ENCODE measurements at places on chromosomes 2 and 18. TPM values are rescaled to one million over a fixed set of nuclear protein-coding genes. Genes with fewer than 3 reads are reported as not detected.

DNA sequence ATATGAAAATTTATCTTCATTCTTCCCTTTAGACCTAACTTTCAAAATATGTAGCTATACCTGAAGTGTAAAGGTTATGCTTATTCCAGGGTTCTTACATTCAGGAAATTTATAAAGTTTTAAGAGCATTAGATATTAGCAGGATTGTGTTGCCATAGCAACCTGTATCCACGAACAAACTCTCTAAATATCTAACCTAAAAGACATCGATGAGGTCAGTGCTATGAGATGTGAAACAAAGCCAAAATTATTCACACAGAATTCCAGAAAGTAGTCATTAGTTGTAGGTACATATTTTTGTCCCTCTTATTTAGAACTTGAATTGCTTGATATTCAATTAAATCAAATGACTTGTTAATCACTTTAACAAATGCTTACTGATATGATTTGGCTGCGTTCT lies 705.3 kb downstream of the SOCS6 start:
- DNase-seq = no peak

GRCh38 chr18:75455249-75456198 lies 28.0 kb upstream of the SMIM21 start:
- peak; percentile 48 for DNase-seq

- DNase-seq = peak; percentile 16
Measured at GRCh38 chr18:74654638-74655037, 57.0 kb downstream of the ZNF407 start.

GRCh38 chr2:223700221-223700620 lies 98.1 kb upstream of the SCG2 start:
- DNase-seq = no peak

GRCh38 chr2:95055262-95055661 lies 29.8 kb downstream of the MAL start:
- no peak for DNase-seq

GRCh38 chr18:39624961-39625360 lies 2059.4 kb upstream of the CELF4 start:
- no peak for DNase-seq

GRCh38 chr2:119265693-119266066 lies 42.0 kb downstream of the STEAP3 start:
- DNase-seq = no peak

GRCh38 chr2:75646090-75646582 lies 447 bp upstream of the MRPL19 start:
- no peak for DNase-seq

DNA sequence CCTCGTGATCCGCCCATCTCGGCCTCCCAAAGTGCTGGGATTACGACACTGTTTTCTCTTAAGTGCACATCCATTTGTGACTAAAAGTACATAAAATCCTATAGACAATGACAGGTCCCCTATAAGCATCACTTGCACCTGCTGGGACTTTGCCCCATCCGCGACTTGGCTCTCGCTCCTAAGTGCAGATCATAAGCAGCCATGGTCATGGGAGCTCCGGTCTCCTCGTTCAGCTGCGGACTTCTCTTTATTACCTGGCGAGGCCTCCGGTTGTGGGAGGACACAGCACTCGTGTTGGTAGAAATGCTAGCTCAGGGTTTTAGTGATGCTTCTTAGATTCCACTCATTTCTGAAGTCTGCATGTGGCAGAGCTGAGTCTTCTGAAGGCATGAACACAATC lies 92.7 kb upstream of the ST6GAL2 start:
- DNase-seq = no peak

GRCh38 chr2:177207101-177207500 lies 5.5 kb upstream of the HNRNPA3 start:
- no peak for DNase-seq

GRCh38 chr18:6994771-6995430 lies 122.7 kb downstream of the LAMA1 start:
- no peak for DNase-seq

DNA sequence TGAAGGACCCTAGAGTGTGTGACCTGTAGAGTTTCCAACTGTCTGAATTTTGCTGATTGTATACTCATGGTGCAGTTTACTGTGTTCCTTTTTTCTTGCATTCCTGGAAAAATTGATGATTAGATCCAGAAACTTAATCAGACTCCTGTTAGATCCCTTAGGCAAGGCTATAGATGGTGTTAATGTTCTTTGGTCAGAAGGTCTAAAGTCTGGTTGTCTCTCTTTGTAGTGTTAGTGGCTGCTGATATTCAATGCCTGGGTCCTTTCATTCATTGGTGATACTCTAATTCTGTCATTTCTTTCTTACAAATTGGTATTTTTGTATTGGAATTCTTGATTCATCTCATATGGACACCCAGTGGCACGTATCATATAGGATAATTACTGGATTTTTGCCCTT lies 6.3 kb downstream of the CCNT2 start:
- no peak for DNase-seq

DNA sequence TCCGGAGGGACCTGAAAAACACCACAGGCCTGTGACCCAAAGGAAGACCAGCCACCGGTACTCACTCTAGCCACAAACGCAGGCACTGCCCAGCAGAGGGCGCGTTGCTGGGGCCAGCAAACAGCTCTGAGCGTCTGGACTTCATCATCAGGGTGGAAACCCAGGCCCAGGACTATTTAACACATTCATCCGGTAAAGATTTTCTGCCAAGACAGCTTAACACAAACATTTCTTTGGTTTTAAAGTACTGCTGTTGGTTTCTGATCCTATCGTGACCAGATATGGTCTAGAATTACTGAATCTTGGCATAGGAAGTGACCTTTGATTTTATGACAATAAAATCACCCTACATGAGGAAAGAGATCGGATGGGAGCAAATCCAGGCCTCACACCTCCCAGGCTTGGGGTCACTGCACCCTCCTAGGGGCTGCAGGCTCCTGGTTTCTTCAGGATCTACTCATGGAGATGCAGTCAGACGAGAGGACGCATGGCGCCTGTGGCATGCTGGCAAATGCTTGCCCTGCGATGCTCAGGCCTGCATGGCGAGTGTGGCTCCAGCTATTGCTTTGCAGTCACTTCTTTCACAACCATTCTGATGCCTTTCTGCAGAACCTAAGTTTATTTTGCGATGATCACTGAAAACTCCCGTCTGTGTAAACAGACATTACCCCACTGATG lies 130.4 kb downstream of the COL4A4 start:
- no peak for DNase-seq

DNA sequence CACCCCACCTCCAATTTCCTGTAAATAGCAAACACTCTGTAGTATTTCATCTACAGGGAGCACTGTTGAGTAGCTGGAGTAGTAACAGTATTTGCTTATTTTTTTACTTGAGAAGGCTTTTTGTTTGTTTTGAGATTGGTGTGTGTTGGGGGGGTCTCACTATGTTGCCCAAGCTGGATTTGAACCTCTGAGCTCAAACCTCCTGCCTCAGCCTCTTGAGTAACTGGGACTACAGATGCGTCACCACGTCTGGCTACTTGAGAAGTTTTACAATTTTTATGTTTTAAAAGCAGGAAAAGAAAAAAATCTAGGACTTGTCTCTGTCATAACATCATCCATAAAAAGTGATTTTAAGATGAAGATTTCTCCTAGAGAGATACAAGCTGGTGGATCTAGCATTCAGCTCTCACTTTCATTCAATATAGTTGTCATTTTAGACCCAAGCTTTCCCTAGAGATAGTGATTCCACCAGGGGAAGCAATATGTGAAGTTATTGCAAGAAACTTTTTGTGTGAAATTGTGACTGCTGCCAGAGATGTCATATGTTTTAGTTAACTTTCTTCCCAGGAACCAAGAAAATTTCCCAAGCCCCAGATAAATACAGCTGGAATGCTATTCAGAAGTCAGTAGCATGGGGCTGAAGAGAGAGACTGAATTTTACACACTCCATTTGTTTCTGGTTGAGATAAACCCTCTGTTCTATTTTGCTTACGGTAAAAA lies 60.2 kb upstream of the MAP4K3 start:
- DNase-seq = no peak

GRCh38 chr2:145736871-145737270 lies 1217.0 kb upstream of the ZEB2 start:
- DNase-seq = no peak

DNA sequence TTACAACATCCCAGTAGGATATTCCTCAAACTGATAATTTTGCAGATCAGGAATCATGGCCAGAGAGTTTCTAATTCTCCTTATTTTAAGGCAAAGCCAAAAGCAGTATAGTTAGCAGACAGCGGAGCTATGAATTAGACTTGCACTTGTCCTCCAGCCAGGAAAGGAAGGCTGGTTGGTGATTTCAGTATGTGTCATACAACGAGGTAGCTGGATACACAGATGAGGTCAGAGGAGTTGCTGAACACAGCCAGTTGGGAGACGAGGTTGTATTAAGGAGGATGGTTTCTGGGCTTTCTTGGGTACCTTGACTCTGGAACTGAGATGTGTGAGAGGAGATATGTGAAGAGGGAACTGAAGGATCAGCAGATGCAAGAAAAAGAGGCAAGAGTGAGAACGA lies 185.2 kb downstream of the SOX11 start:
- DNase-seq = no peak

DNA sequence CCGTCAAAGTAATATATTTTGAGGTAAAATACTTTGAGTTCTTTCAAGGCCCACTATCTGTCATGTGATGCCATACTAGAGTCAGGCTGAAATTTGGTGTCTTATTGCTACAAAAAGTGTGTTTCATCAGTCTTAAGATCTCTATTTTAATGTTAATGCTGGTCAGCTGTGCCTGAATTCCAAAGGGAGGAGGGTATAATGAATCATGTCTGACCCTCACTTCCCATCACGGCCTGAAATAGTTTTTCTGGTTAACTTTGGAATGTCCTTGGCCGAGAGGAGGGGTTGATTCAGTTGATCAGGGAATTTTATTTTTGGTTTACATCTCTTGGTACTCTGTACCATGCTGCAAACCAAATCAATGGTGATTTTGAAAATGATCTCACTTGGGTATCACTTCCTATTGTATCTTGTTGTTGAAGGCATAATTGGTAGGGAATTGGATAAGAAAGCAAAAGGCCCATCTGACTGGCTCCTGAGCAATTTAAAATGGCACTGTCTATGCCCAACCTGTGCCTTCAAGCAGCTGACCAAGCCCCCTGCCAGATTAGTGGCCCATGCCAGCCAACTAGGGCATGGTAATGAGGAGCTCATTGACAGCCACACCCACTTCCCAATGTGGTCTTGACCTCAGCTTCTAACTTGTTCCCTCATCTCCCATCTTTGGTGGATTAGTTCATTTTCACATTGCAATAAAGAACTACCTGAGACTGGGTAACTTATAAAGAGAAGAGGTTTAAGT lies 6.1 kb upstream of the SLC35F5 start:
- no peak for DNase-seq

DNA sequence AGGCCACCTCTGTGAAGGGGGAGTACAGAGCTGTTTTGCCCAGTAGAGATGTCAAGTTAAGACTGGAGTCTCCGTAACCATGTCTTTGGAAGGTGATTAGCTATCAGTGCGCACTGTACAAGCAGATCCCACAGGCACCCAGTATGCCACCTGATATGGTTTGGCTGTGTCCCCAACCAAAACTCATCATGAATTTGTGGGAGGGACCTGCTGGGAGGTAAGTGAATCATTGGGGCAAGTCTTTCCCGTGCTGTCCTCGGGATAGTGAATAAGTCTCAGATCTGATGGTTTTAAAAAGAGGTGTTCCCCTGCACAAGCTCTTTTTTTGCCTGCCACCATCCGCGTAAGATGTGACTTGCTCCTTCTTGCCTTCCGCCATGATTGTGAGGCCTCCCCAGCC lies 90.2 kb downstream of the ACTR2 start:
- DNase-seq = no peak

- DNase-seq = no peak
Measured at GRCh38 chr2:146814971-146815370, 1029.9 kb upstream of the ACVR2A start.

DNA sequence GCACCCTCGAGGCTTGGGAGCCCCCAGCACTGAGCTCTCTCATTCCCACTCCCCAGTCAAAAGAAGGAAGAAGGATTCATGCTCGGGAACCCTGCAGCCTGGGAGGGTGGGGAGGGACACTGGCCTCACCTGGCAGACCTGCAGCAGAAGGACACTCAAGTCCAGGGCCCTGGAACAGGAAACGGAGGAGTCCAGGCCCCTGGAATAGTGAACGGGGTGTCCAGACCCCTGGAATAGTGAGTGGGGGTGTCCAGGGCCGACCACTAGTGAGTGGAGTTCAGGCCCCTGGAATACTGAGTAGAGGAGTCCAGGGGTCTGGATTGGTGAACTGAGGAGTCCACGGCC lies 292.5 kb downstream of the NDUFA10 start:
- DNase-seq = no peak

- DNase-seq = no peak
Measured at GRCh38 chr18:63348508-63349136, 18.4 kb downstream of the KDSR start.

- no peak for DNase-seq
Measured at GRCh38 chr2:37589298-37589697, 82.1 kb downstream of the CDC42EP3 start.

DNA sequence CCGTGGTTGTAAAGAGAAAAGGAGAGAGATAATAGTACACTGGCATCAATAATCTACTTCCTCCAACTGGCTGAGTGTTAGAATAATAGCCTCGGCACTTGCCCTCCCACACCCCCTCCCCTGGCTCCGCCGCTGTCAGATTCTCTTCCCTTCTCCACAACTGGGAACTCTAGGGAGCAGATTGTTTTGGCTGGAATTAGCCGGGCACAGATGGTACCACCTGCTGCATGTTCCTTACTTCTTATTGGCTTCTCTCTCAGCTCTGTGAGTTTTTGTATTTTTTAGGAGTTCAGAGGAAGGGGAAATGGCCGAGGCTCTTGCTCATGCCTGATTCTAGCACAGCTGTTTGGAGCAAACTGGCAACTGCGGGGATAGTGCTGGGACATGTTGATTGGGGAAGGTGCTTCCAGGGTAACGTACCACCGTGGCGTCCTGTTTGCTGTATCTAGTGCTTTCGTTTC lies 140.0 kb downstream of the ZEB2 start:
- no peak for DNase-seq

DNA sequence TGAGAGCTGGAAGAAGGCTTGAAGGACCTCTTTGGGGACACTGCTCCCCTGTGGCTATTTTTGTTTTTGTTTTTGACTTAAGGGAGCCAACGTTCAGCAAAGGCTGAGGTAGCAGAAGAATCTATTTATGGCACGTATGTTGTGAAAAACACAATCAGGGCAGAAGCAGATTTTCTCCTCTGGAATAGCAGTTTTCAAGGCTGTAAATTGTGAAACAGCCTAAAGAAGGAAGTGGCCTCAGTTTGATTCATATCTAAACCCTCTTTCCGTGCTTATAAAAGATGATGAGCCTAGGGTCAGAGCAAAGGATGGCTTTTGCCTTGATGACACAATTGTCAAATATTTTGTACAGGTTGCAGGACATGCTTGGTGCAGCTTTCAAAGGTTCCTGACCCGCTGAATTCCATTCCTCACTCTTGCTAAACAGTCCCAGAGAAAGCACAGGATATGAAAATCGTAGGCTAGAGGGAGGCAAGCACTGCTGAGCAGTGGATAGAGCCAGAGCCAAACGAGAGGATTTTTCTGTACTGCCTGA lies 106.2 kb upstream of the DLX2 start:
- DNase-seq = no peak

Gene MARCHF4
- 0.05 TPM for polyA plus RNA-seq

Gene CFAP65
- polyA plus RNA-seq = not detected

Gene AMER3
- not detected for polyA plus RNA-seq

Gene ACADL
- polyA plus RNA-seq = 6.4 TPM

Gene MAP3K20
- polyA plus RNA-seq = 101 TPM

Gene MRPS5
- 51.1 TPM for polyA plus RNA-seq

Gene GAREM2
- 6.0 TPM for polyA plus RNA-seq

Gene CAPN14
- polyA plus RNA-seq = not detected

Gene NR4A2
- polyA plus RNA-seq = not detected

Gene CD8B2
- polyA plus RNA-seq = 0.22 TPM

Gene PSD4
- 5.6 TPM for polyA plus RNA-seq

Gene NEU4
- polyA plus RNA-seq = 2.3 TPM

Gene COLEC11
- 0.23 TPM for polyA plus RNA-seq

Gene TBR1
- polyA plus RNA-seq = not detected
